ENCODE measurements at places on chromosomes 7 and 10.

DNA sequence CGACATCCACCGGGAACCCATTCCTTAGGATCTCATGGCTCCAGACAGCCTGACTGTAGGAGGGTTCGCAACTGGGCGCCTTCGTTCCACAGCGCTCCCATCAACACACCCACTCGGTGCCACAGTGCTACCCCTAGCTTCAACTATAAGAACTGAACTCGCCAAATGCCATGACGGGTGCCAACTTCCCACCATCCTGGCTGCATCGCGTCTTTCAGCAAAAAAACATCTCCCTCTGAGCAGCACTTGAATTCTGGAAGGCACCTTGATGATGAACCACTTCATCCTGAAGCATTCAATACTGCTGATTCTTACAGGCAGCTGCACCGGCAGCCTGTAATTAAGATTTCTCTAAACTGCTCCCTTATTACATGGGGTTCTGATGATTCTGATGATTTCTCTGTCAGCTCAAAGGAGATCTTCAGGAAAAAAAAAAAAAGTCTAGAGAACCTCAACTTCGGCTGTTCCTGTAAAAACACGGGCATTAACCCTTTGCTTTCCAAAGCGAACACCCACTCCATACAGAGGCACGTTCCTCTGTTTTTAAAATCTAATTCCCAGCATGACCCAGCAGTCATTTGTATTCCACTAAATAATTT is 1.3 kb downstream of the CYTH3 start:
- peak overlapping the region; percentile 75 for H3K27ac ChIP-seq
- peaks cover 33% of the 10 kb centered on the region for H3K4me1 ChIP-seq

DNA sequence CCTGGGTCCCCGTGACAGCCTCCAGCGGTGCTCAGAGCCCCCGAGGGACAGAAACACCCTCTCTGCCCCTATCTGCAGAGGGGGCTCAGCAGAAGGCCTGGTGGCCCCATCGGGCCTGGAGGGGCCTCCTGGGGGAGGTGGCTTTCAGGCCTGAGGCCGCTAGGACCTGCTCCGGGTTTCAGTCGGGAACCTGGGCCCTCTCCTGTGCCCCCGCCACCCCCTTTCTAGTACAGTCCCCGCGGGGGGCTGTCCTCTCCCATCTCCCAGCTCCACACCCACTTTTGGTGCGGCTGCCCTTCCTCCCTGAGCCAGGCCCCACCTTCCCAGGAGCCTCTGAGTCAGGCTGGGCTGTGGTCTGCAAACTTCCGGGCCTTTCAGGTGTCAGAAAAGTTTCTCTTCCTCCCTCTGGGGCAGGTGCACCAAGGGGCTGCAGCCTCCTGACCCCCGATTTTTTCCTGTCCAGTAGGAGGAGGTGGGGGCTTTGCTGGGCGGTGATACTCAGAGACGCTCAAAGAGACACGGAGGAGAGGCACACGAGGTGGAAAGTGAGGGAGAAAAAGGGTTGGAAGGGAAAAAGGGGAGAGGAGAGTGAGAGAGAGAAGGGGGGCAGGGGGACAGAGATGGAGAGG is 692 bp downstream of the CARD11 start:
- H3K27me3 ChIP-seq = no peaks in the 10 kb centered on the region
- peak overlapping the region; percentile 77 for H3K4me3 ChIP-seq
- peaks cover 9% of the 10 kb centered on the region for H3K4me1 ChIP-seq

- H3K4me3 ChIP-seq = no peak overlapping the region
- no peak for DNase-seq
- H3K27me3 ChIP-seq = no peaks in the 10 kb centered on the region
- H3K4me1 ChIP-seq = no peaks in the 10 kb centered on the region
- no peak overlapping the region for H3K27ac ChIP-seq
Observed at GRCh38 chr10:86918022-86918471, 39.4 kb downstream of the MMRN2 start.

DNA sequence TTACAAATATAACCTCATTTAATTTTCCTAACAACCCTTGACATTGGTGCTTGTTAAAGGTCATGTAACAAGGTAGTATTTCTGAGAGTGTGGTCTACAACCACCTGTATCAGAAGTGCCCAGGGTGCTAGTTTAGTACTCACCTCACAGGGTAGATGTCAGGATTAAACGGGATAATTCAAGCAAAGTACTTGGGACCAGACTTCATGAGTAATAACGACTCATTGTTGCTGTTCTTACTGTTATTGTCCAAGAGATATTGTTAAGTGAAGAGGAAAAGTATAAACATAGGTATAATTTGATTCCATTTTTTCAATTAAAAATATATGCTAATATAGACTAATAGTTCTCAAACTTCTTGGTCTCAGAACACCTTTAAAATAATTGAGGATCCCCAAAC is 179.3 kb downstream of the WNT2 start:
- H3K27me3 ChIP-seq = no peaks in the 10 kb centered on the region
- no peak for DNase-seq
- peaks cover 12% of the 10 kb centered on the region for H3K4me1 ChIP-seq

DNA sequence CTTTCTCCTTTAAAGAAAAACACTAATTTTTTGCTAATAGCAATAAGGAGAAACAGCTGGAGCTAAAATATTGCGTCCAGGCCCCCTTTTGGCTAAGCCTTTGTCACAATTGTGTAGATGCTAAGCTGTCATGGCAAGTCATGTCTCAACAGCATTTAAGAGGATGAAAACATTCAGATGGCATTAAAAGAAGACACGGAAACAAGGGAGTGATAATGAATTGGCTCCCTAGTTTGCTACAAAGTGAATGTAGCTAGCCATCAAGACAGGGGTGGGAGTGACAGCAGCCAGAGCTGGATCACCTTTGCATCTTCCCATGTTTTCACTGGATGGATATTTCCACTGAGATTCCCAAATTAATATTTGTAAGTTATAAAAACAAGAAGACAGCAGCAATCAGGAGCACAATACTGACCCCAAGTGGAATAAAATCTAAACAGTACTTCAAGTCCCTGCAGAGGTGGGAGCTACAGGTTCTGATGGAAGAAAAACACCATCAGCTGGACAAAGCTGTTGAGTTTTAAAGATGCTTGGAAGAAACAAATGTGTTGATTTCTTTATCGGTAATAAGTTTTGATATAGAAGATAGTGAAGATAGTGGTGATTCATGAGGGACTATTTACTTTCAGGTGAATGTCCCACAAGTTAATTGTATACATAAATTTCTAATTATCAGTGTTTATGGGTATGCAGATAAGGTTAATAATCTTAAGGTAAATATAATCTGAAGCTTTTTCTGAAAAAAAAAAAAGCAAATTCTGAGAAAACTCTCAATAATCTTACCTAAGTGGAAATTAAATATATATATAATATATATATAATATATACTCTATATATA is 129.4 kb downstream of the SLC16A9 start:
- H3K27me3 ChIP-seq = no peaks in the 10 kb centered on the region
- H3K4me1 ChIP-seq = no peaks in the 10 kb centered on the region
- no peak overlapping the region for H3K4me3 ChIP-seq
- no peak for DNase-seq
- H3K27ac ChIP-seq = no peak overlapping the region

Measured in type B pancreatic cell (in vitro differentiated cells).